Muscle of back (tissue), 13 donors: ENCODE measurements at places on chromosomes 7 and 10.
A peak's percentile ranks its signal among the peaks of the same experiment; 100 is the strongest.

- DNase-seq = peak; percentile 19
Measured at GRCh38 chr7:43954524-43955228, 28.4 kb downstream of the UBE2D4 start.

- DNase-seq = no peak
Measured at GRCh38 chr7:93817004-93817403, 73.5 kb downstream of the TFPI2 start.

DNA sequence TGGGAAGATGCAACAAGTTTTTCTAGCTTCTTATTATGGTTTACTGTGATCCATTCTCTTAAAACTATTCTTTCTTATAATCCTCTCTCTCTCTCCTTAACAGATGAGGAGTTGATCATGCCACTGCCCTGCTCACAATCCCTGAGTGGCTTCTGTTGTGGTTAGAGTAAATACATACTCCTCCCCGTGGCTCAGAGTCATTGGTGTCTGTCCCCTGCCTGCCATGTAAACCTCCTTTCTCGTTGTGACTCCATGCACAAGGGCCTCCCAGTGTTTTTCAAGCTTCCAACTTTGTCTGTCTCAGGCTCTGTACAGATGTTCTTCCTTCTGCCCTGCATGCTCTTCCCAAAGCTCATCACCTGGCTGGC, 20.4 kb downstream of the CCNY start:
- DNase-seq = no peak

DNA sequence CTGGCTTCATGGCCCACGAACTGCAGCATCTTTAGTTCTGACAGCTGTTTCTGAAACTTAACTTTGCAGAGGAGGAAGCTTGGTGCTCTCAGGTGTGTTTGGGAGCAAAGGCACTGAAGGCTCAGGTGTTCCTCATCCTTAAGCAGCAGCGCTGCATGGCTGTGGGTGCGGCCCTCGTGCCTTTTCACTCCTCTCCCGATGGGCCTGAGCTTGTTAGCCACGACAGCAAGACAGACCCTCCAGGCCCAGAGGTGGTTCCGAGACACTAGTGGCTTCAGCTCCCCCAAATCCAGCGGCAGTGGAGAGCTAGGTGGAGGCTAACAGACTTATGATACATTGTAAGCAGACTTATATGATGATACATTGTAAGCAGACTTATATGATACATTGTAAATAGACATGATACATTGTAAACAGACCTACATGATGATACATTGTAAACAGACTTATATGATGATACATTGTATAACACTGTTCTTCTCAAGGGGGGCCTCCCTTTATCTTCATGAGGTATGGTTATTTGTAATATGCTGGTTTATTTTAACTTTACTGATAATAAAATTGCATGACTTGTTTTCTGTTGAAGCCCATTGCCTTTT, 14.1 kb downstream of the PFKP start:
- no peak for DNase-seq

DNA sequence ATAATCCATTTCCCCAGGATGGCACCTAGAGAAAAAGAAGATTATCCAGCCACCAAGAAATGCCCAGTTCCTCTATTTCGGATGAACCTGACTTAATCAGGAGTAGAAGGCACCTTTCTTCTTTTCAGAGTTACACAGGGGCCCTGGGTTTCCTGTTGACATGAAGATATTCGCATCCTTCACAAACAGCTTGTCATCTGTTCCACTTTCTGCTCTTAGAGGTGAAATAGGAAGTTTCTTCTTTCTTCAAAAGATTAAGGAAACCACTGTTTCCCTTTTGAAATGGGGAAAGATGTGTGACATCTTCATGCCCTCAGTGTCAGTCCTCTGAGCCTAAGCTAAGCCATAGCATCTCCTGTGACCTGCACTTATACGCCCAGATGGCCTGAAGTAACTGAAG, 39.1 kb upstream of the RAB18 start:
- no peak for DNase-seq

DNA sequence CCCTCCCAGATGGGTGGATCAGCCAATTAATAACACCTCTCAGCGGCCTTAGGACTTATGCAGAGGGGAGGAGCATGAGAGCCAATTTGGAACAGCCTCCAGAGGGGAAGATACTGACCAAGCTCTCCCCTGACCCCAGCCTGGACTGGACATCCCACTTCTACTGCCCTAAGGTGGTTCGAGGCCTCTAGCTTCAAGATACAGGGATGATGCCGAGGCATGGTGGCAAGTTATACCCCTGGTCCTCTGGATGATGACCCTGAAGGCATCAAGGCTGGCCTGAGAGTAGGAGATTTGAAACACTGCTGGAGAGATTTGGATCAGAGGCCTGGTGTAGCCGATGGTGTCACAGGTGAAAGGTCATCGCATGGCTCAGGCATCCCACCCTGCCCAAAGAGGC, 3.2 kb downstream of the CDH23 start:
- DNase-seq = no peak

DNA sequence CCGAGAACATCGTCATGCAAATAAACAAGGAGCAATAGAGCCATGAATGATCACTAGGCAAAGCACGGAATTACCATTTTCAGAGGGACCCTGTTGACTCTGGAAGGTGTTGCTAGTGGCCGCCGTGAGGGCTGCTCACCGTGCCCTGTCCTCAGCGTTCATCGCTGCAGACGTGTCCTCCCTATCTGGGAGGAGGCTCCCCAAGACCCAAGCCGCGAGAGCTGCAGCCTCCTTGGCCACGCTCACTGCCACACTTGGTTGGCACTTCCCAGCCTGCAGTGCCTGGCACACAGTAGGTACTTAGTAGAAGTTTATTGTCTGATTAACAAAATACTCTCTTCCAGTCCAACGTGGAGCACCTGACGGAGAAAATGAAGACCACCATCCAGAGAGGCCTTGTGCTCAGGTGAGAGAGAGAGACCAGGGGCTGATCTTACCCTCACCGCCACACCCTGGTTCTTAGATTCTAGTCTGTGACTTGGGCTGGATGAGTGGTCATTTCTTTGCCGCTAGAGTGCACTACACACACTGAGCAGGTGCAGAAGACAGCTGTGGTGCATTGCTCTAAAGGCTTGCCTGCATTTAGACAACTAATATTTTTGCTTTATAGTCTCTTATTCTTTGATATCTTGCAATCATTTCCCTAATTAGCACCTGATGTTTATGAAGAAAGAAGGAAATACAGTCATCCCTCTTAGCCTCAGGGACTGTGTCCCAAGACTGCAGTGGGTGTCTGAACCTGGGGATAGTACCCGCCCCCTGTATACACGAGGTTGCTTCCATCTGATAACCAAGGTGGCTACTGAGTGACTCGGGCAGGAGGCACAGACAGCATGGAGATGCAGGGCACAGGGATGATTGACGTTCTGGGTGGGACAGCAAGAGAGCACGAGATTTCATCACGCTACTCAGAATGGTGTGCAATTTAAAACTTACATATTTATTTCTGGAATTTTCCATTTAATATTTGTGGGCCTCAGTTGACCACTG, 40.3 kb downstream of the PITRM1 start:
- DNase-seq = no peak

DNA sequence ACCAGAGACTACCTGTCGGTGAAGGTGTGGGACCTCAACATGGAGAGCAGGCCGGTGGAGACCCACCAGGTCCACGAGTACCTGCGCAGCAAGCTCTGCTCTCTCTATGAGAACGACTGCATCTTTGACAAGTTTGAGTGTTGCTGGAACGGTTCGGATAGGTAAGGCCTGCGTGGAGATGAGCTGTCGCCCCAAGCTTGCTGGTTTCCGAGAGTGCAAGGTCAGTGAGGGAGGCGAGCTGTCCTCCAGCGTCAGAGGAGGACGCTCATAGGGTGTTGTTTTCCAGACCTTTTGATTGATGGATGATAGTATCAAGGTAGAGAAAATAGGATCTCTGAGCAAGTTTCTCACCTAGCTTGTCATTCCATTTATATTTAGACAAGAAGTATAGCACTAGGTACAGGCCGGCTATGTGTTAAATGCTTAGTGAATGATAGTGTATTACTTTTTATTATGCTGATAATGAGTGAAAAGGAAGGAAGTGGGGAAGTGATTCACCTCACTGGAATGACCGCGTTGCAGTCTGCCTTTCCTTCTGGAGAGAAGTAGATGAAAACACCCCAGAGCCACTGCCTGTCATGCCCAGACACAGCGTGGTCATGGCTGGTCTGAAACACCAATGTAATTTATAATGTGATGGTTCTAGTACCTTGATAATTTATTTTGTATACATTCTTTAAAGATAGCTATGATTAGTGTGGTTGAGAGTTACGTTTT, 33.9 kb downstream of the BNIP3 start:
- no peak for DNase-seq

DNA sequence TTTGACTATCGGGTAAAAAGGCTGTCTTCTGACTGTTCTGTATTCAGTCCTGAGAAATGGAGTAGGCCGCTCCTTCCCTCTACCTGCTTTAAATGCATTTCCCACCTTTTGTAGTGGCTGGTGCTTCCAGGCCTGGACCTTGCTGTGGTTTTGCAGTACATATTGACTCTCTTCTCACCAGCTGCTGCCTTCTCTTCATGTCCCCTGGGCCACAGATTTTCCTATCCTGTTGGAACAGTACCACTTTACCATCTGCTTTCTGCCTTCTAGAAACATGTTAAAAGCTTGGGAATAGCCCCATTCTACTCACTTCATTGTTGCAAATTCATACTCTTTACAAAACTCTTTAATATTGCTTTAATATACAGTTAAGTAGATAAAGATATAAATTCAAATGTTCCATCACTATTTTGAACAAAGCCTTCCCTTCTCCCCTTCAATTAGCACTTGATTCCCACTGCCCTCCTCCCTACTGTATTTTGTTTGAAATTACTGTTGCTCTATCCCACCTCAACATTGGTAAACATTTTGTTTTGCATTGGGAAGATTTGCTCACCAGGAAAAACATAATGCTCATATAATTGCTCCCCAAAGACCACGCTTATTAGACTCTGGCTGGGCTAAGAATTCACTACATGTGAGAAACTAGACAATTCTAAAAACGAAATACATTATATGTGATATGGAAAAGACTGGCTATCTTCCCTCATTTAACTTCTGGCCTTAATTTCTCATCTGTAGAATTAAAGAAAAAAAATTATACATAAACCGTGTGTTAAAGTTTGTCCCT, 17.3 kb upstream of the SEMA3C start:
- peak; percentile 34 for DNase-seq

- peak; percentile 9 for DNase-seq
Measured at GRCh38 chr10:109343293-109343692, 580.0 kb downstream of the XPNPEP1 start.

DNA sequence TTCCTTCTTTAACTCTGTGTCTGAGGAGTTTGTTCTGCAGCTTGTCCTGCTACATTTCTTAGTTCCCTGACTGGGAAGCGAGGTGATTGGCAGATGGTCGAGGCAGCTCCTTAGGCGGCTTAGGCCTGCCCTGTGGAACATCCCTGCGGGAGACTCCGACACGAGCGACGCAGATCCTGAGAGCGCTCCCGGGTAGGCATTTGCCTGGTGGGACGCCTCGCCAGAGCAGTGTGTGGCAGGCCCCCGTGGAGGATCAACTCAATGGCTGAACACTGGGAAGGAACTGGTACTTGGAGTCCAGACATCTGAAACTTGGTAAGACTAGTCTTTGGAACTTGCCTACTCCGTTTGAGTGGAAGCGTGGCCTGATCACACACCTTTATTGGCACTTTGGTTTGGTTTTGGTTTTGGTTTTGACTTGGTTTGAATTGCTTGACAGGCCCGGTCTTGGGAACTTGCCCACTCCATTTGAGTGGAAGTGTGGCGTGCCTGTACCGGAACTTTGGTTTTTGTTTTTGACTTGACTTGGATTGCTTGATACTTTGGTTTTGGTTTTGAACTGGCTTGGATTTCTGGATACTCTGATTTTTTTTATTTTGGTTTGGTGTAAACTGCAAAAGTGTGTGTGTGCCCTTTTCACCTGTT, 42.6 kb downstream of the MAP3K8 start:
- no peak for DNase-seq

DNA sequence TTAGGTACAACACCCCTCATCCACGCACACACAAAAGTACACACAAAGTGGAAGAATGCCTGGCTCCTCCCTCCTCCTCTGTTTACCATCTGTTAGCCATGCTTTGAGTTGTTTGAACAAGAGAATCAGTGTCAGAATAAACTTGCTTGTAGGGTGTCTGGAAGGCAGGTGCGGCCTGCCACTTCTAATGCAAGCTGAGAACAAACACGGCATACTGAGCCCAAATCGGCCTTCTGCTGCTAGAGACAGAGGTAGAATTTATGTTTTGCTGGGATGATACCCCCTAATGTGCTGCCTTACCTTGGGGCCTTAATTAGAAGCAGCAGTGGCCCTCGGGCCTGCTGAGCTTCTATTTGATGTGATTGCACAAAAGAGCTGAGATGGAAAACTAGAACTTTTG, 24.9 kb upstream of the FAM180A start:
- no peak for DNase-seq

DNA sequence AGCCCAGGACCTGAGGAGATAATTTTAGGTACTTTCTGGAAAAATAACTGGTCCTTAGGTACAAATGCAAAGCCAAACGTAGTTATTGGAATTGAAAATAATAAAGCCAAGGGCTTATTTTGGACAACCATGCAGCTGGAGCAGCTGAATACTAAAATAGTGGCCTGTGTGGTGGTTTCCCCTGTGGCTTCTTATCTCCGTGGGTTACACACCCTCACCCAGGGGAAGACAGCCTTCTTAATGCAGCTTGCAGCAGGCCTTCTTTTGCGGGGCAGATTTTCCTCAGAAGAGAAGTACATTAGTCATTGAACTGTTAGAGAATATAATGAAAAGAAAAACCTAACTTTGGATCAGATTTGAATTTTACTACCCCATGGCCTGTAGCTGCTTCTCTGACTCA, 133.5 kb downstream of the ST7 start:
- no peak for DNase-seq

DNA sequence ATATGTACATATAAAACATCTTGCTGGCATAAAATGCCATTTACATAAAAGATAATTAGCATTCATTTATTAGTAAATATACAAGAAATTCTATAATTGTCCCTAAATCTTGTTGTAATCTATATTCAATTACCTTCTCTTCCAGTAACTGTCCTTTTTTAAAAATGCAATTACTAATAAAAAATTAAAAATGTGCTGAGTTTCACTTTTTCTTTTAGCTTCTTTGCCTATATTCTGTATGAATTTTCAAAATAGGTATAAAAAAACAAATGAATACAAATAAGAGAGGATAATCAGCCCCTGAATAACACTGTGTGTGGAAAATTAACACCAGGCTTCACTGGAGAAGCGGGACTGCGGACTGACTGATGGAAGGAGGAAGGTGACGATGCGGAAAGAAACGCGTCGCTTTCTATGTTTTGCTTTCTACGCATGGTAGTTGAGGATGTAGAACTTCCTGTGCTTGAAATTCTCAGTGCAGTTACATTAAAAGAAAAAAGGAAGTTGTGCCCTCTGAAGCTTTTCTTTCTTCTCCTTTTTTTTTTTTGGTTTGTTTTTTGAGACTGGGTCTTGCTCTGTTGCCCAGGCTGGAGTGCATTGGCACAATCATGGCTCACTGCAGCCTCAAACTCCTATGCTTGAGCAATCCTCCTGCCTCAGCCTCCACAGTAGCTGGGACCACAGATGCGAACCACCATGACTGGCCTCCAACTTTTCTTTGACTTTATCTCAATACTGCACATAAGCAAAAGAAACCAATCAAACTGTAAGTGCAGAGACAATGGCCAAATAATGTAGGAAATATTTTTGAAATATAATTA, 7.4 kb upstream of the ZMYND11 start:
- no peak for DNase-seq
